ENCODE measurements at places on chromosomes 4 and X. TPM values are rescaled to one million over a fixed set of nuclear protein-coding genes. Genes with fewer than 3 reads are reported as not detected.

Gene GDPD2
- 0.46 TPM for polyA plus RNA-seq

Gene ADGRG2
- 15.0 TPM for polyA plus RNA-seq

Gene FAM9B
- polyA plus RNA-seq: 0.12 TPM

Gene USP17L24
- polyA plus RNA-seq: not detected

Gene DLG3
- 7.9 TPM for polyA plus RNA-seq

Gene SPRY1
- polyA plus RNA-seq: 152 TPM

Gene NUDT11
- 7.9 TPM for polyA plus RNA-seq

Gene SSX3
- polyA plus RNA-seq: not detected

Gene ZMAT1
- 3.0 TPM for polyA plus RNA-seq

Gene TAF7L
- polyA plus RNA-seq: 0.20 TPM

Gene MRPL1
- polyA plus RNA-seq: 69.8 TPM

Gene USP26
- polyA plus RNA-seq: not detected

Gene IQCM
- polyA plus RNA-seq: not detected

Gene BTK
- polyA plus RNA-seq: 2.9 TPM
